ENCODE measurements at places on chromosomes 1 and 21. TPM values are rescaled to one million over a fixed set of nuclear protein-coding genes. Genes with fewer than 3 reads are reported as not detected.

- no peak for DNase-seq
These were observed 40.6 kb upstream of the LBR start for GRCh38 chr1:225468270-225469020.

DNA sequence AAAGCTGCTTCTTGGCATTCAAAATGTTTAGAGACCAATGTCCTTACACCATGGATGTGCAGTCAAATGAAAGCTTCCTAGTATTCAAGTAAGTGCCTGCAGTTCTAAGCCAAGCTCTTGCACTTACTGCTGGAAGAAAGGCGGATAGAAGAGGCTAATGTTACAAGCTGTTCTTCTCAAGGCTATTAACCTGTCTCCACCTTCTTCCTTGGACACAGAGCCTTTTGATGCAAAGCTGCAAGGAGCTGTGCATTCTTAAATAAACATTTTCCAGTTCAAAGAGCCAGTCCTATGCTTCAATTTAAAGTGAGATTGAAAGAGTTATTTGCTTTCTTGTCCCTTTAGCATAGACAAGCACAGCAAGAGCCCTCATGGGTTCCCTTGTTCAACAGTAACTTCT, 167.9 kb upstream of the RUNX1 start:
- no peak for DNase-seq

Gene DLGAP3
- total RNA-seq: not detected

DNA sequence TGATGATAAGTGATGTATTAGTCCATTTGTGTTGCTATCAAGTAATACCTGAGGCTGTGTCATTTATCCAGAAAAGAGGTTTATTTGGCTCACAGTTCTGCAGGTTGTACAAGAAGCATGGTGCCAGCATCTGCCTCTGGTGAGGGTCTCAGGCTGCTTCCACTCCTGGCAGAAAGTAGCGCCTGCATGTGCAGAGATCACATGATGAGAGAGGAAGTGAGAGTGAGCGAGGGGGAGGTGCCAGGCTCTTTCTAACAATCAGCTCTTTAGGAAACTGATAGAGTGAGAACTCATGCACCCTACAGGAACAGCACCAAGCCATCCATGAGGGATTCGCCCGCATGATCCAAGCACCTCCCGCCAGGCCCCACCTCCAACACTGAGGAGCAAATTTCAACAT, 2.2 kb upstream of the FHAD1 start:
- DNase-seq: no peak

Gene CYP4A22
- not detected for total RNA-seq

Gene SELL
- not detected for total RNA-seq

Gene DYNLT5
- total RNA-seq: not detected

Gene LRRIQ3
- 3.0 TPM for total RNA-seq

DNA sequence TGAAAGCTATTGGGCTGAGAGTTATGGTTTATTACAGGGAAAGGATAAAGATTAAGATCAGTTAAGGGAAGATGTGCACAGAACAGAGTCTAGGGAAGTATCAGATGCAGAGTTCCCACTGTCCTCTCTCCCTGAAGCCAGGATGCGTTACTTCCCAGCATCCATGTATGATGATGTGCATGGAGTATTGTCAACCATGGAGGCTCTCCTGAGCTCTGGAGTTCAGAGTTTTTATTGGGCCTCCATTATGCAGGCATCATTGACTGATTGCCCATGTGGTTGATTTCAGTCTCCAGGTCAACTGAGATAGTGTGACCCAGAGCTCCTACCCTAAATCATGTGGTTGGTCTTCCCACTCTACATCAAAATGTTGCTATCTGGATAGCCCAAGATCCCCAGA, 30.7 kb downstream of the SERINC2 start:
- no peak for DNase-seq

- no peak for DNase-seq
These were observed 41.4 kb downstream of the CCDC18 start for GRCh38 chr1:93221913-93222312.

DNA sequence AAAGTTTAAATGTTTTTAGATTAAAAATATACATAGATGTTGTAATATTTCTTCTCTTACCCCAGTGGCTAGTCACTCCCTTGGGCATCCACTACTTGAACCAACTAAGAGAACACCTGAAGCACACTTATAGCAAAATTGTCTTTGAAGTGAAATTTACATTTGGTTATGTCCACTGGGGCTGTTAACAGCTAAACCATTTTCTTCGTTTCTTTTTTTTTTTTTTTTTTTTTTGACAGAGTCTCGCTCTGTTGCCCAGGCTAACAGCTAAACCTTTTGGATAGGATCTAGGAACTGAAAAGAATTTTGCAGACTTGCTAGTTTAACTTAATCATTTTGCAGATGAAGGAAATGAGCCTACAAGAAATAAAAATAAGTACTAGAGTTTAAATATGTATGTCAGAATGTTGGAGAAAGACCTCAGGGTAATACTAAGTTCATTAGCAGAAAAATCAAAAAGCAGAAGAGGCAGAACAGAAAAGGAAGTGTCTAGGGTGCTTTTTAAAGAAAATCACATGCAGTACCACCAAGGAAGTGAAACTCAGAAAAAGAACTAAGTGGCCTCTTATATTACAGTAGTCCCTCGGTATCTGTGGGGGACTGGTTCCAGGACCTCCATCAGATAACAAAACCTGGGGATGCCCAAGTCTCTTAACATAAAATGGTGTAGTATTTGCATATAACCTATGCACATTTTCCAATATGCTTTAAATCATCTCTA, 11.8 kb downstream of the DRAM2 start:
- no peak for DNase-seq

DNA sequence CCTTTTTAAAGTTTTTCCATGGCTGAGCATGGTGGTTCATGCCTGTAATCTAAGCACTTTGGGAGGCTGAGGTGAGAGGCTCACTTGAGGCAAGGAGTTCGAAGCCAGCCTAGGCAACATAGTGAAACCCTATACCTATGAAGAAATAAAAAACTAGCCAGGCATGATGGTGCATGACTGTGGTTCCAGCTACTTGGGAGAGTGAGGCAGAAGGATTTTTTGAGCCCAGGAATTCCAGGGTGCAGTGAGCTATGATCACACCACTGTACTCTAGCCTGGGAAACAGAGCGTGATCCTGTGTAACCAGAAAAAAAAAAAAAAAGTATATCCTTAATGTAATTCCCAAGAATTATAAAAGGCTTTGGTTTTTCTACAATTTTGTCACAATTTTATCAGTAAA, 17.4 kb downstream of the DEPDC1 start:
- no peak for DNase-seq

Gene OR2AK2
- not detected for total RNA-seq

Gene IRF6
- total RNA-seq: 0.02 TPM

GRCh38 chr1:167509587-167509986, 8.7 kb downstream of the CD247 start:
- no peak for DNase-seq

GRCh38 chr1:94727846-94728715, 92.1 kb upstream of the SLC44A3 start:
- DNase-seq: peak; percentile 90

- DNase-seq: no peak
These were observed 95.0 kb downstream of the CDC42BPA start for GRCh38 chr1:227223171-227223806.

Data from A172 (cell line).